Activated CD8-positive, alpha-beta T cell treated with anti-CD3 and anti-CD28 coated beads, Interleukin-2, amount 10 ng/mL, durations not matched to agents 7 days and 5 days (primary cell): ENCODE measurements at places on chromosomes 1 and 21.

DNA sequence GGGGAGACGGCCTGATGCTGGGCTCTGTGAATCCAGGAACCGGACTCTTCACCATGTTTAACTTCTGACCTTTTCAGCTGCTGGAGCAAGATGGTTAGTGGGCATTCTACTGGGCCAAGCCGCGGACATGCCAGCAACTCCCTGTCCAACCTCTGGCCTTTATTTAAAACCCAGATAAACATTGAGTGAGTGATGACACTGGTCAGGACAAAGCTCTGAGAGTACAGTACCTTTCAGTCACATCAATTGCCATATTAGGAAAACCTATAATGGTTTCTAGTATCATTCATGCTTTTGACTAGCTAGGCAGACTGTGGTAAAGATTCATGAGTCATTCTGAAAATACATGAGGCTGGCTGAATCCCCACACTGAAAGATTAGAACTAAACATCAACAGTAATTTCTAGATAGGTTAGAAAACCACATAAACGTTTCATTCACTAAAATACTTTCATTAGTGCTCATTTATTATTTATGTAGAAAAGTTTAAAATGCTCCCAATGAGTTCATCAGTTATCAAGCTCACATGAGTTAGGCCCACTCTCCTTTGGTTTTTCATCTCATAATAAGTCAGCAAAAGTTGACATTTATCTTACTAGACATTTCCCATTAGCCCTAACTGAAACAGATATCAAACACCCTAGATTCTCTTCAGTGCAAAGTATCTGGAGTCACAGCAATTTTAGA, 7.1 kb upstream of the ACTA1 start:
- DNase-seq: peak; percentile 56

- DNase-seq: no peak
These were observed 25.6 kb downstream of the SEC16B start for GRCh38 chr1:177944016-177944949.

- no peak for DNase-seq
These were observed 245.9 kb downstream of the PLPP3 start for GRCh38 chr1:56333461-56333860.

- no peak for DNase-seq
These were observed 733 bp downstream of the TMEM35B start for GRCh38 chr1:34984435-34984792.

GRCh38 chr1:235995511-235995910, 69.4 kb downstream of the NID1 start:
- no peak for DNase-seq

- no peak for DNase-seq
These were observed 11.1 kb upstream of the VPS26C start for GRCh38 chr21:37278199-37278598.
